ENCODE measurements at places on chromosomes 16 and 17.

GRCh38 chr16:50502616-50503011 lies 45.6 kb upstream of the NKD1 start:
- DNase-seq: no peak

- DNase-seq: no peak
Measured at GRCh38 chr17:63431939-63432804, 13.9 kb downstream of the CYB561 start.

DNA sequence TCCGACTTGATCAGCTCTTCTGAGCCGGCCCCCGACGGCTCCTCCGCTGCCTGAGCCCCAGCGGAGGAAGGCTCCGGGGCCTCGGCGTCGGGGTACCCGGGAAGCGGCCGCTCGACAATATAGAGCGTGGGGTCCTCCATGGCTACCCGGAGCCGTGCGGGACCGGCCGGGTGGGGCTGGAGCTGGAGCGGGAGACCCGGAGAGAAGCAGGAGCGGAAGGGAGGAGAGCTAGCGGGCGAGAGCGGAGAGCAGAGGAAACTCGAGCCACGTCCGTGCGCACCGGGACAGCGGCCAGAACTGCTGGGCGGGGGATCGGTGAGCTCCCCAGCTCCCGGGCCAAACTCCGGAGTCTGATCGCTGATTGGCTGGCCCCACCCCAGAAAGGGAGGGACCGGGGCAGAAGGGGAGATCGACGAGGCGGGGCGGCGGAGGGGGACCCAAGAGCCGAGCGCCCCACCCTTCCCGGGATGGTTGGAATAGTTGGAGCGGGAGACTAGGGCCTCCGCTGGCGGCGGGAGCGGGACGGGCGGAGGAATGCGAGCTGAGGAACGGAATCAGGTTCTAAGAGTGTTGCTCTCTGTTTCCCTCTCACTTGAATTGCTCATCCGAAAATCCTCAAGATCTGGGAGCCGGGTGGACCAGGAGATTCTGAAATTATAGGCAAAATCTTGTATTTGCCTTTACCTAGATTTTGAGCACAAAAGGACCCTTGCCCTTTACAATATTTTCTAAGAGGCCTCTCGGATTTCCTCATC lies at the start of gene CAVIN1:
Gene CAVIN1, minus strand, starts transcription at position 299 of the 755 bp plus-strand sequence. Its CDS starts 159 bp downstream, at position 140.
- DNase-seq: no peak

GRCh38 chr17:59791603-59792457 lies 84.4 kb downstream of the VMP1 start:
- DNase-seq: no peak

DNA sequence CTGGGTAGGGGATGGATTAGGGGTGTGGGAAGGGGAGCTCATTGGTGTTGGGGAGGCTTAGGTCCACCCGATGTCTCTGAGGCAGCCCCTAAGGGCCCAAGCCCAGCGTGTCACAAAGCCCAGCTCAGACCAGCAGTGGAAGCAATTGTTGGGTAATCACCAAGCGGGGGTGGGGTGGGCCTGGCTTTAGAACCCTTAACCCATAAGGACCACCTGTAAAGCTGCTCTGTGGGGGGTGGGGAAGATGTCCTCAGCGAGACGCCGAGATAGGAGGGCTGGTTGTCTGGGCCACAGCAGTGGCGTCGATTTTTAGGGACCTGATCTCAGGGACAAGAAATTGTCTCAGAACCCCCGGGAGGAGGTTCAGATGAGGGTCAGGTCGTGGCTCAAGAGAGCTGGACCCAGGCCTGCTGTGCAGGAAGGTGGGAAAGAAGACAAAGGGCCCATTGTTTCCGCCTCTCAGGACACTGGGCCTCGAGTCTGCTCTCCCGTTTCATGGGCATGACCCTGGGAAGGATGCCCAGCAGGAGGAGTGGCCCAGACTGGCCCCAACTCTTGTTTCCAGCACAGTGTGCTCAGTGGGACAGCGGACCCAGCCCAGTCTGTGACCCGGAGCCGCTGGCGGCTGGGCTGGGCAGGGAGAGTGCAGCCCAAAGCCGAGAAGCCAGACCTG lies 15.9 kb downstream of the ST6GALNAC2 start:
- DNase-seq: no peak

DNA sequence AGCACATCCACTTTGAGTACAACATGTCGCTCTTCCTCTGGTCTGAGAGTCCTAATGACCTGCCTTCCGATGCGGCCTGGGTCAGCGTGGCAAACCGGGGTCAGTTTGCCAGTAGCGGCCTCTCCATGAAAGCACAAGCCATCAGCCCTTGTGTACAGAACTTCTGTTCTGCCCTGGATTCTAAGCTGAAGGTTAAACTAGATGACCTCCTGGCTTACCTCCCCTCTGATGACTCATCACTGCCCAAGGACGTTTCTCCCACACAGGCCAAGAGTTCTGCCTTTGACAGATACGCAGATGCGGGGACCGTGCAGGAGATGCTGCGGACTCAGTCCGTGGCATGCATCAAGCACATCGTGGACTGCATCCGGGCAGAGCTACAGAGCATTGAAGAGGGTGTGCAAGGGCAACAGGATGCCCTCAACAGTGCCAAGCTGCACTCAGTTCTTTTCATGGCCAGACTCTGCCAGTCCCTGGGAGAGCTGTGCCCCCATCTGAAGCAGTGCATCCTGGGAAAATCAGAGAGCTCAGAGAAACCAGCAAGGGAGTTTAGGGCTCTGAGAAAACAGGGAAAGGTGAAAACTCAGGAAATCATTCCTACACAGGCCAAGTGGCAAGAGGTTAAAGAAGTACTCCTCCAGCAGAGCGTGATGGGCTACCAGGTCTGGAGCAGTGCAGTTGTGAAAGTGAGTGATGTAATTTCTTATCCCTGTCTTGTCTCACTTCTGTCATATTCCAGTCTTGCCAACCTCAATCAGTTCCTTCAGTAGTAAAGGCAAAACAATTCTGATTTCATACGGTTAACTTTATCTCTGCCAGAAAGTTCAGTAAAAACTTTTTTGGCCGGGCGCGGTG lies 8.6 kb downstream of the COG1 start:
- DNase-seq: no peak

GRCh38 chr16:20851601-20852000 lies 45.3 kb downstream of the REXO5 start:
- DNase-seq: no peak

All from stimulated activated CD8-positive, alpha-beta memory T cell treated with anti-CD3 and anti-CD28 coated beads, Interleukin-7, amount 100 ng/mL, for 1 hour (primary cell).